AG04449 (cell line): ENCODE measurements at places on chromosomes 2 and 18.

- no peak for DNase-seq
Measured at GRCh38 chr2:20444993-20445910, 1.6 kb upstream of the RHOB start.

DNA sequence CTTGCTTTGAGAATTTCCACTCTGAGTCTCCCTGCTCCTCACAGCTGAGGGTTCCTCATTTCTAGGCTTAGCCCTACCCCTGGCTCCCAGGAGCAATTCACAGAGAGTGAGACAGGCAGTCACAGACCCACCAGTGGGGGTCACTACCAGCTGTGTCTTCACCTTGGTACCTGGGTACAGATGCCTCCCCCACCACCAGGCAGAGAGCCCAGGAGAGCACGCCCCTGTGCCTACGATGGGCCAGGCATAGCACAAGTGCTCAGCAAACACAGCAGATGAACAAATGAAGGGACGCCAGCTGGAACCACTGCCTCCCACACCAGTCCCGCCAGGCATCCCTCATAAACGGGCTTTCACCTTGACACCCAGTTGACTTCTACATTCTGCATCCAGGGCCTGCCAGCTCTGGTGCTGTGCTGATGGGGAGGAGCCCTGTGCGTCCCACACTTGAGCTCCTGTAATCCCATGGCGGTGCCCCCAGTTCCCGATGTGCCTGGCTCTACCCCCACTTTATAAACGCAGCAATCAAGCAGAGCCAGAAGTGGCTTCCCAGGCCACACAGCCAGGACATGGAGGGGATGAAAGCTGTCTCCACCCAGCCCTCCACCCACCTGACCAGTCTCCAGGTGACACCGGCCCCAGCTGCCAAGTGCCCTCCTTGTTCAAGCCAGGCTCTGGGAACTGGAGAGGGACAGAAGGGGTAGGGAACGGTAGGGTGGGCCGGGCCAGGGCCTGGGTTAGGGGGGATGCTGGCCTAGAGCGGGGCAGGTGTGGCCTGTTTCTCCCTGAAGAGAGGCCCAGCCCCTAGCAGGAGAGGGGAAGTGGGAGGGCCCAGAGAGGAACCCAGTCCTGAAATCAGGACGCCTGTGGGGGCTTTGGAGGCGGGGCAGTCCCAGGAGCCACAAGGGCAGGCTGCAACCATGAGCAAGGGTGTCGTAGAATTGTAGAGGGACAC, 42.5 kb downstream of the SCTR start:
- DNase-seq: no peak

- DNase-seq: no peak
Measured at GRCh38 chr2:189527041-189527750, 53.4 kb downstream of the SLC40A1 start.

DNA sequence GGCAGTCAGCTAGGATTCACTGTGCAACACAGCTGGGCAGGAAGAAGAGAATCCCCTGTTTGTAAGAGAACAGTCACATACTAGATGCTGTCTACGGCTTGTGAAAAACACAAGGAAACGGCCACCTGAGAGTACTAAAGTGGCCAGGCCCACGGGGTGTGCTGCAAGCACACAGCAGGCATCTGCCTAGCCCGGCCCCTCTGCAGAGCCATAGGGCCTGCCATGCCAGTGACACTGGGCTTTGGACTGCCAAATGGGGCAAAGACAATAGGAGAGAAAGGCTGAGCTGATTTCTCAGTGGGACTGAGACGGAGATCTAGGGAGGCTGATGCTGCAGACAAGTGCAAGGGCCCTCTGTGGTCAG, 10.3 kb downstream of the TUBB6 start:
- DNase-seq: no peak

DNA sequence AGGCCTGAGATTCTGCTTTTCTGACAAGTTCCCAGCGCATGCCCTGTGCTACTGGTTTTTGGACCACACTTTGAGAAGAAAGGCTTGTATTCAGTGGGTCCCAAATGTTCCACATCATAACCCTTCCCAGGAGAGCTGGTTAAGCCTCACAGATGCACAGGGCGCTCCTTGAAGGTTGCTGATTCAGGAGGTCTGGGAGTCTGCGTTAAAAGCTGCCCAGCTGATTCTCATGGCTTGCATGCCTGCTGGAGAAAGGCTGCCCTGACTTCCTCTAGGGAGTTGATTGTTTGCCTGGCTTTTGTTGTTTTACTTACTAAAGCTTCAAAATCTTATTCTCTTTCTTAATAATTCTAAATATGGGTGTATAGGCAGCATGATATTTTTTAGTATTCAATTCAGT, 20.7 kb downstream of the CRYGD start:
- DNase-seq: no peak

GRCh38 chr2:10057231-10058107, 14.1 kb downstream of the KLF11 start:
- DNase-seq: no peak

DNA sequence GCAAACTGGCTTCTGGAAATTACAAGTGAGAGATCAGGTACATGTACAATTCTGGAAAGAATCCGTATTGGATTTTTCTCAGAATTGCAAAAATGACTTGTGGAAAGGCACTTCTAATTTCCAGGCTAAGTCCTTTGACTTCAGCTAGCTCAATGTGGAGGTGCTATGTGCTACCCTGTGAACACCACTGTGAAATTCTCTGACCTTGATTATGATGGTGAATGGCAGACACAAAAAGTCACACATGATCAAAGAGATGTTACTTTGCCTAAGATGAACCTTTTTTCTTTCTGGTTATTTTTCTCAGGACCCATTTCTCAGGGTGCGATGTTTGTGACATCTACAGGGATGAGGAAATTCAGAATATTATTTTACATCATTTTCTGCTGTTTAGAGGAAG, 856.6 kb upstream of the VRK2 start:
- no peak for DNase-seq

GRCh38 chr2:136766073-136766404, 694 bp downstream of the THSD7B start:
- DNase-seq: no peak

DNA sequence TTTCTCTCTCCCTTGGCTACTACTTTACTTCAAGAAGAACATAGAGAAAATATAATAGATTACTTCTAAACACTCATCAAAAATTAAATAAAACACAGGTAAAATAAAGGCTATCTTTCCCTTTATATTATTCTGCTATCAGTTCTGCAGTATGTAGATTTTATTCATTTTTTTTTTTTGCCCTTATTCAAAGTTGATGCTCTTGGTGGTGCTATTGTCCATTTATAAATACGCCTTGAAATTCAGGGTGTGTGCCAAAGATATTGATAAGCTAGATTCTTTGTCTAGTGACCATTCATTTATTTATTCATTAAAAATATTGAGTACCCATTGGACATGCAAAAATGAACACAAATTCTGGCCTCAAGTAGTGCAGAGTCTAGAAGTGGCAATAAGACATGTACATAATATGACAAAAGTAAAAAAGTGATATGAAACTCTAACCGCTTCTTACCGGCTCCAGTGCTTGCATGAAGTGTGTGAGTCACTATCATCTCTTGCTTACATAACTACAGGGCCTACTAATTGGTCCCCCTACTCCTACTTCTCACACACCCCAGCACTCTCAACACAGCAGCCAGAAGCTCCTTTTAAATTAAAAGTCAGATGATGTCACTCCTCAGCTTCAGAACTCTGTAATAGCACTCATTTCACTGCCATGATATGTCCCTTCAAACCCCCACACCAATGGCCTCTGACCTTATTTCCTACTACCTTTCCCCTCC, 208.3 kb upstream of the FANCL start:
- DNase-seq: no peak

DNA sequence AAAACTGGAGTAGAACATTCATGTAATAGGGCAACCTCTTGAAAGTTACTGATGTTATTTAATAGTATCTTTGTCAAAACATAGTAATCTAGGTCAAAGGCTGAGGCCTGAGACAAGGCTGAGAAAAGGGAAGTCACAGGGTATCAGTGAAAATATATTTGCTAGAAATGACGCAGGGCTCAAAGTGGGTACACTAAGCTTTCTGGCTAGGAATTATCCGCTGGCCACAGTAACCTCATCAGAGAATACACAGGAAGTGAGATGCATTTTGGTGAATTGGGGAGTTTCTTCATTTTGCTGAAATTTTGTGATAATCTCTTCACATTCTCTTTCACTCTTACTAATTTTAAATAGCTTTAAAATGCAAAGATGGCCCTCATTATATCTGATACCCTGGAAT, 206.8 kb downstream of the OTX1 start:
- DNase-seq: no peak

- DNase-seq: no peak
Measured at GRCh38 chr2:44618251-44619023, 256.7 kb downstream of the CAMKMT start.

- no peak for DNase-seq
Measured at GRCh38 chr2:98734162-98734561, 3.2 kb upstream of the MGAT4A start.

DNA sequence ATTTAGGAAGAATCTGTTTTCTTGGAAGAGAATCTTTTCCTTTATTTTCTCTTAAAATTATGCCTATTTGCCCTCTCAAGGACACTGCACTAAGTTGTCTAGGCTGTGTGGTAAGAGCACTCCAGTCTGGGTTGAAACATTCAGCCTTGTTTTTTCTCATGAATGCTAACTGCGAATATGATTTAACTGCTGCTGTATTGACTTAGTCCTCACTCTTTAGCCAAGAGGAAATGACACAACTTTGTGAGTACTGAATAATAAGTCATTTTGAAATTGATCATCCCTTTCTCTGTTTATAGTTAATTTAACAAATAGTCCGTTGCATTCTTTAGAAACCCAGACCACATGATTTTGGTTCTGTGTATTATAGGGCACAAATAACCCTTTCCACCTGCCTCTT, 4.5 kb upstream of the RND3 start:
- no peak for DNase-seq

DNA sequence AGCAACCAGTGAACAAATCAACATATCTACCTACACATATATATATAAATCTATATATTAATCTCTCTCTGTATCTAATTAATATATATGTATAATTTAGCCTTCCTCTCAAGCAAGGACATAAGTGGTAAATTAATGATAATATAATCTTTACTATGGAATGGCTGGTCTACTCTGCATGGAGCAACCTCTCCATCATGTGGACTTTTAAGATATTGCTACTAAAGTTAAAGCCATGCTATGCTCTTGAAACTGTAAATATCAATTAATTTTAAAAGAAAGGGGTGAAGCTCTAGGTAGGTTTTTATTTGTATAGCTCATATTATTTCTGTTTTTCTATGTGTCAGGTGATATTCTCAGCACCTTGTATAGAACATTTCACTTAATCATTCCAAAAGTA, 147.0 kb downstream of the PPP1R1C start:
- DNase-seq: no peak
